ENCODE measurements at places on chromosomes 7 and 10. TPM values are rescaled to one million over a fixed set of nuclear protein-coding genes. Genes with fewer than 3 reads are reported as not detected.

DNA sequence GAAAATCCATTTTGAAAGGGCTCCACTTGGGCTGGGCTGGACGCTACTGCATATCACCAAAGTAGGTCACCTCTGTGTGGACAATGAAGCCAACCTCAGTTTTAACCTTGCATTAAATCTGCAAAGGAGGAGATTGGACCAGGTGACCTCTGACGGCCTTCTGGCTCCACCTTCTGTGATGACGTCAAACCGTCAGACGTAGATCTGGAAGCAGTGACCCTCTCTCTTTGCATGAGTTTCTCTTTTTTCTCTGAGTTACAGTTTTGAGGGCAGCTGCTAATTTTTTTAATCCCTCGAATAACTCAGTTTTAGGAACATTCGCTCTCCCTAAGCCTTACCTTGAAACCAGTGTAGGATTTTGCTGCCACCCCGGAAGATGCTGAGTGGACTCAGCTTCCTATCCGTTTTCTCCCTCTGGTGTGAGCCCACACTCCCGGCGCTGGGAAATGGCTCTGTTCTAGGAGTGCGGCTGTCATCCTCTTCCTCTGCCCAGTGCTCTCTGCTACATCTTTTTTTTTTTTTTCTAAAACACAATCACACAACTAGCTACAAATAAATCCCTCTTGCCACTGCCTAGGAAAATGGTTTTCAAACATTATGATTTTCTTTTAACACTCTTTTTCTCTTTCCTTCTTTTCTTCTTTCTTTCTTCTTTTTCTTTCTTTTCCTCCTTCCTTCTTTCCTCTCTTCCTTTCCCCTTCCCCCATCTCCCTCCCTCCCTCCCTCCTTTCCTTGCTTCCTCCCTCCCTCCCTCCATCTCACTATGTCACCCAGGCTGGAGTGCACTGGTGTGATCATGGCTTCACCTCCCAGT lies 27.7 kb upstream of the NMT2 start:
- no peaks in the 10 kb centered on the region for H3K36me3 ChIP-seq
- H3K4me3 ChIP-seq = no peak overlapping the region
- no peaks in the 10 kb centered on the region for H3K4me1 ChIP-seq

DNA sequence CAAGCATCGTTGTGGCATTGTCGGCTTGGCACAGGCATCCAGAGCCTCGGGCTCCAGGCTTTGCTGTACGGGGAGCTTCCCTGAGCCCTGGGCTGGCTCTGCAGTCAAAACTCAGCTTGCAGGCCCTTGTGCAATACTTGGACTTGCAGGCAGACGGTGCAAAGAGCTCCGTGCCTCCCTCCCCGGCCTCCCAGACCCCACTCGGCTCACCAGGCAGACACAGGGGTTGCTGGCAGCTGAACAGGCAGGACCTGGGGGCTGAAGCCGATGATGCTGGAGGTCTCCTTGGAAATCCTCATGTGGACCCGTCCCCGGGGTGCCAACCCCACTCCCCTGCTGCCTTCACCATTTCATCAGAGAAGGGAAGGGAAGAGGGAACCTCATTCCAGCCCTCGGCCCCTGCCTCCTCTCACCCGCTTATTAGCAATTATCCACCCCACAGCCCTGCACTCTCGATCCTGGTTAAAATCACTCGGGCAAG lies 59.6 kb upstream of the GNA12 start:
- no peaks in the 10 kb centered on the region for H3K27me3 ChIP-seq
- peaks cover 19% of the 10 kb centered on the region for H3K4me1 ChIP-seq
- H3K27ac ChIP-seq = no peak overlapping the region
- DNase-seq = no peak
- H3K36me3 ChIP-seq = peaks cover 4% of the 10 kb centered on the region

- no peaks in the 10 kb centered on the region for H3K4me1 ChIP-seq
- H3K4me3 ChIP-seq = no peak overlapping the region
- DNase-seq = no peak
- H3K36me3 ChIP-seq = no peaks in the 10 kb centered on the region
- H3K27me3 ChIP-seq = no peaks in the 10 kb centered on the region
Observed at GRCh38 chr7:42770114-42770513, 141.8 kb downstream of the C7orf25 start.

GRCh38 chr10:88886557-88886956 lies 6.5 kb downstream of the STAMBPL1 start:
- peak overlapping the region; percentile 61 for H3K27ac ChIP-seq
- H3K36me3 ChIP-seq = no peaks in the 10 kb centered on the region
- H3K4me3 ChIP-seq = peak overlapping the region; percentile 55
- H3K4me1 ChIP-seq = peaks cover 46% of the 10 kb centered on the region
- no peaks in the 10 kb centered on the region for H3K27me3 ChIP-seq

- H3K4me3 ChIP-seq = no peak overlapping the region
- H3K36me3 ChIP-seq = no peaks in the 10 kb centered on the region
- no peaks in the 10 kb centered on the region for H3K27me3 ChIP-seq
Observed at GRCh38 chr7:1231214-1232102, 1.2 kb upstream of the UNCX start.

DNA sequence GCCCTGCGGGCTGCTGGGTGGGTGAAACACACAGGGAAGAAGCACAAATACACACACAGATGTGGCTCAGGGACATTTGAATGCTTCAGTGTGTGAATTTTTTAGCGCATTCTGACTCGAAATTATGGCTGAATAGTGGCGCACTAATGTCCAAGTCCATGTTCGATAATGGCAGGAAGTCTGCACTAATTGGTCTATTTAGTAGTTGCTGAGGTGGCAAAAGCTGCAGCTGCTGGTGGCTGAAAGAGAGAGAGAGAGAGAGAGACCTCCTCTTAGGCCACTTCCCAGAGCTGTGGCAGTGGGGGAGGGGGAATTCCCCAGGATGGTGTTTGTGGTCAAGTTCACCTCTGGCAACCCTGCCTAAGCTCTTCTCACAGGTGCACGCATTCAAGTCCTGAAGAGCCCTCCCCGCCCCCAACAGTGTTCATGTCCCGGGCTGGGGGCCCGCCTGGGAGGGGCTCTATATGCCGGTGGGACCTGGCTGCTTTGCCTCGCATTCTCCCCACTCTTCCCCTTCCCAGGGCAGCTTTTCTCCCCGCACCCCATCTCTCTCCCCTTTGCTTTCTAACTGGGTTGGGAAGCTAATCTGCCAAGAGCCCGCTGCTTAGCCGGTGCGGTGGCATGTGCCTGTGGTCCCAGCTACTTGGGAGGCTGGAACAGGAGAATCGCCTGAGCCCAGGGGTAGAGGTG lies 6.0 kb upstream of the MNX1 start:
- H3K27me3 ChIP-seq = peaks cover 17% of the 10 kb centered on the region
- H3K4me1 ChIP-seq = peaks cover 37% of the 10 kb centered on the region
- DNase-seq = peak; percentile 72
- H3K27ac ChIP-seq = no peak overlapping the region
- H3K36me3 ChIP-seq = no peaks in the 10 kb centered on the region

The GHITM gene
- polyA plus RNA-seq = 299 TPM

The HOXA1 gene
- not detected for polyA plus RNA-seq

The IFIT3 gene
- 51.7 TPM for polyA plus RNA-seq

The ST8SIA6 gene
- not detected for polyA plus RNA-seq

DNA sequence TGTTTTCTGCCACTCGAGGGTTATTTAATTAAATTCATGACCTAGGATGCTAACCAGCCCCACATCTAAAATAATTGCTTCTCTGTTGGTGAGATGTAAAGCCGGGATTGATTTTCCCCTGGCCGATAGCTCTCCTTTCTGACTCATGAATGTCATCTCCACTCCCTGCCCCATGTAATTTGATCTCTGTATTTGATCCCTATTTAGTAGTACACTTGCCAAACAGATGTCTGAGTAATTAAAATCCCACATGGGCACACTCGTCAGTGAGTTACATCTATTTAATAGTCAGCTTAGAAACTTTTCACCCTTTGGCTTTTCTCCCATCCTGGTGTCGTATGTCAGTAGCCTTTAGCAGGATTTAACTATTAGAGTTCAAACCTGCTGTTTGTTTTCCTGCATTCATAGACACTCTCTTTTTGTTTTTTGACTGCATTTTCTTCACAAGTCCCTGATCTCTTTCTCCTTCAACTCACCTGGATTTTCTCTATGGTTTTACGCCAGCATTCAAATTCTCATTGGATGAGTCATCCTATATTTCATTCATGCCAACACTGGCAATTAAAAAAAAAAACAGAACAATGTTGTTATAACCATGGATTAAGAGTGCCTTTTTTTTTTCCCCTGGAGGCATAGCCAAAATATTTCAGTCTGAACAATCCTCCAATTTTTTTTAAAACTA lies 82.7 kb downstream of the SPAG6 start:
- no peaks in the 10 kb centered on the region for H3K36me3 ChIP-seq
- no peak overlapping the region for H3K4me3 ChIP-seq
- H3K4me1 ChIP-seq = peaks cover 5% of the 10 kb centered on the region
- no peak for DNase-seq
- no peak overlapping the region for H3K27ac ChIP-seq

GRCh38 chr7:149853157-149853556 lies 15.0 kb downstream of the ZNF862 start:
- H3K27ac ChIP-seq = no peak overlapping the region
- H3K4me1 ChIP-seq = no peaks in the 10 kb centered on the region

The SPRN gene
- polyA plus RNA-seq = 0.78 TPM

The ADAMTS14 gene
- polyA plus RNA-seq = not detected

Measured in GM12878 (cell line).